ENCODE measurements at places on chromosomes 11 and 22.

DNA sequence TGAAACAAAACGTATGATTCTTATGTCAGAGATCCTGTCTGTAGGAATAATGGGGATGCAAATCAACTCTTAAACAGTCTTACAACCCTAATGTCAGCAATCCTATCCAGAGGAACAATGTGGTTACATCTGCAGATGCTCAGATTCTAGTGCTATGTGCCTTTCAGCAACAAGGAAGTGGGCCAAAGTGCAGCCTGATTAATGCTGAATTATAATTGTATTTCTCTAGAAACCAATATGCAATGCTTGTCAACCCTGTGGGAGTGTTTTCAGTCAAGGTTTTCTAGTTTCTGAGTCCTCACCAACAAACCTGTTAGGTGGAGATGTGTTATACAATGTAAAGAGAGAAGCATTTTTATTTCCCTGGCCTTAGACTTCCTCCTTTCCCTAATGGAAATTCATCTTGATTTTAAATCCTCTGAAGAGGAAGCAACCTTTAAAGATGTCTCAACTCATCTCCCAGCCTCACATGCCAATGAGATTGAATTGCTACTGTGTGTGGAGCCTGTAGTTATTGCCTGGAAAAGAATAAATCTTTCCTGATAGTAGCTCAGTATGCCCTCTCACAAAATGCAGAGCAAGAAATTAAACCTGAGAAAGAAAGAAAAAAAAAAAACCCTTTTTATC, 26.2 kb upstream of the TMEM123 start:
- DNase-seq, result no peak

- DNase-seq, result no peak
These were observed 102.4 kb downstream of the WT1 start for GRCh38 chr11:32332990-32333319.

DNA sequence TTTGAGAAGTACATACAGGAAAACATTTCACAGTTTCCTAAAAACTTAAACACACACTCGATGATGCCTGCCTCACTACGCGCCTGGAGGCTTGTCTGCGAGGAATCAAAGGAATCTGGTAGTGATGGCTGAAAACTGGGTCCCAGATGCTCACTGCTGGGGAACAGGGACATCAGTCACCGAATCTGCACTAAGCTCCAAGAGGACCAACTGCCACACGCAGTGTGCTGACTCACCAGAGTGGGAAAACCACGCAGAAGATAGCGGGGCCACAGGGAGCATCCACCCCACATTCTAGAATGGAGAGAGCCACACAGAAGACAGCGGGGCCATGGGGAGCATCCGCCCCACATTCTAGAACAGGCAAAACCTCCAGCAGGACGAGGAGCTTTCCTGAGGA, 24.3 kb upstream of the MOB2 start:
- no peak for DNase-seq

GRCh38 chr11:123580557-123581275, 73.7 kb downstream of the SCN3B start:
- DNase-seq, result peak; percentile 79

DNA sequence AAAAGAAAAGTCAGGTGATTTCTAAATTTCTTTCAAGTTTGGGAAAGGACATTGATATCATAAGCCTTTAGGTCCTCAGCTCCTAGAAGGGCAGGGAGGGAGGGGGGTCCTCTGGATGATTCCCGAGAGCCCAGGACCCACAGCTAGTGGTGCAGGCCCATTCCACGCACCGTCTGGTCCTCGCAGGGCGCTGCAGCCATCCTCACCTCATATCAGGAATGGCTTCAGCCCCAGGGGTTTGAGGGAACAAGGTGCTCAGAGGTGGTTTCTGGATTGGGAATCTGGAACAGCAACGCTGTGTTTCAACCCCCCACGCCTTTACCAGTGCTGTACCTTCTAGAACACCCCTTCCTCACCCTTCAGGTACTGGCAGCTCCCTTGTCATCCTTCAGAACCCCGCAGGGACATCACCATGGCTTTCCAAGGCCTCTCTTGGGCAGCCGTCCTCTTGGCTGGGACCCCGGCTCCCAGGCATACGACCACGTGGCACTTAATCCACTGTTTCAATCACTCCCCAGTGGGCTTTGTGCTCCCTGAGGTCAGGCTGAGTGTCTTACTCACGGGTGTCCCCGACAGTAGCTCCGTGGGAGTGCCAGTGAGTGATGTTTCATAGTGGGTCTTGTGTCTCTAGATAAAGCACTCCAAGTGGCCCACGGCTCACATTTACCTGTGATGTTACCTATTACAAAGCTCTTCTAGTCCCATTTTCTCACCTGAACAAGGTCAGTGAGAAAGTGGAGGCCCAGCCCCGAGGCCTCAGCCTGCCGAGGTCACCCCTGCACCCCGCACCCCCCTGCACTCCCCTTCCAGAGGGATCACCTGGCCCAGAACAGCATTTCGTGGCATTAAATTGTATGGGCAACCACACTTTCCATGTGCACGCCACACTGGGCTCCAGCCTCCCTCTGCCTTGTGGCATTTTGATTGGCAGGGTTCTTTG, 93.9 kb downstream of the MORC2 start:
- DNase-seq, result no peak

DNA sequence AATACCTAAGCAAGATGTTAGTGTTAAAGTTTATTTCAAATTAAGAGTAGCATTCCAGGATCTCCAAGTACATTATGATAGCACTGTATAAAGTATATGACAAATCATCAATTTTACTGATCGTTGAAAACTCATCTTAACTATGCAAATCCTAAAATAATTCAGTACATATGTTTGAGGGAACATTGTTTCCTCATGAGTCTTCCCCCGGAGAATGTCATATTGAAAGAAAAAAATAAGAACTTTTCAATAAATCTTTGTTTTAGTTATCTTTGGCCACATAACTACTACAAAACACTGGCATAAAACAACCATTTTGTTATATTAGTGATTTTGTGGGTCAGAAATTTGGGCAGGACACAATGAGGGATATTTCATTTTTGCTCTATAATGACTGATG, 135.4 kb downstream of the METTL15 start:
- no peak for DNase-seq

DNA sequence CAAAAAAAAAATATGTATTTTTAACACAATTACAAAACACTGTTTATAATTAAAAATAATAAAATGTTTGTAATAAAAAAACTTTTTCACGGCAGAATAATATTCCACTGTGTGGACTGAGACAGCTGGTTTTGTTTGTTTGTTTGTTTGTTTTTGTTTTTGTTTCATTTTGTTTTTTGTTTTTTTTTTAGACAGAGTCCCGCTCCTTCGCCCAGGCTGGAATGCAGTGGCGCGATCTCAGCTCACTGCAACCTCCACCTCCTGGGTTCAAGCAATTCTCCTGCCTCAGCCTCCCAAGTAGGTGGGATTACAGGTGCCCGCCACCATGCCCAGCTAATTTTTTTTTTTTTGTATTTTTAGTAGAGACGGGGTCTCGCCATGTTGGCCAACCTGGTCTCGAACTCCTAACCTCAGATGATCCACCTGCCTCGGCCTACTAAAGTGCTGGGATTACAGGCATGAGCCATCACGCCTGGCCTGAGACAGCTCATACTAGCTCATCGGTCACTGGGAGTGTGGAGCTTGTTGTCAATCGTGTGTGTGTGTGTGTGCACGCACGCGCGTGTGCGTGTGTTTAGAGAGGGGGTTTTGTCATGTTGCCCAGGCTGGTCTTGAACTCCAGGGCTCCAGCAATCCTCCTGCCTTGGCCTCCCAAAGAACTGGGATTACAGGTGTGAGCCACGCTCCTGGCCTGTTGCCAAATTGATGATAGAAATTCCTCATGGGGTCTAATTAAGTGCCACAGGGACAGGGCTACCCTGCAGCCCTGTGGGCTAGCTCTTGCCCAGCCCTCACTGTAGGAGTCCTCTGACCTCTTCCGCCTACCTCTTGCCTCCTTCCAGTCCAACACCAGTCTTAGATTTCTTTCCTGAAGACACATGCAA, 7.2 kb upstream of the AIFM3 start:
- no peak for DNase-seq

DNA sequence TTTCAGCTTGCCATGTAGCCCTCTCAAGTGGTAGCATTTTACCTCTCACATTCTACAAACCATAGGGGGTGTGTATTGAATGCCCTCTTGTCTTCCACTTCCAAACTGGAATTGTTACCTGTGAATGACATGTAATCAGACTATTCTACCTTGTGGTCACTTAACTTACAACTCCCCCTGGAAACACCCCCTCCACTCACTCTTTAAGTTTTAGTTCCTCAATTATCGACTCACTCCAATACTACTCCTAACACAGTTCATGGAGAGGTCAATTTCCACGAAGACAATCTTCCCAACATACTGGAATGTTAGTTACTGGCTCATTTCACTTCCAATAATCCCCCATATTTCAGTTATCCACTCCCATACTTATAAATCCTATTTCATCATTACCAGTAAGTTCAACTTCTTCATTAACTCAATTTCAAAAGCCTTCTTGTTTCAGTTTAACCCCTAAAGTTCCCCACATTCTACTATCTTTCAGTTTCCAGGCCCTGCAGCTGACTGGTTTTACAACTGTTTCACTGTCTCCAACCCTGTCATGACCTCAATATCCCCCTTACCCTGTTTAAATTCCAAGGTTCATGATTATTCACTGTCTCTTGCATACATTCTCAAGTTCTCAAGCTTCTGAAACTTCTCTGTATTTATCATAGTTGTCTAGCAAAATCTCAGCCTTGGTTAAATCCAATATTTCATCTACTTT, 92.5 kb downstream of the C11orf87 start:
- no peak for DNase-seq

DNA sequence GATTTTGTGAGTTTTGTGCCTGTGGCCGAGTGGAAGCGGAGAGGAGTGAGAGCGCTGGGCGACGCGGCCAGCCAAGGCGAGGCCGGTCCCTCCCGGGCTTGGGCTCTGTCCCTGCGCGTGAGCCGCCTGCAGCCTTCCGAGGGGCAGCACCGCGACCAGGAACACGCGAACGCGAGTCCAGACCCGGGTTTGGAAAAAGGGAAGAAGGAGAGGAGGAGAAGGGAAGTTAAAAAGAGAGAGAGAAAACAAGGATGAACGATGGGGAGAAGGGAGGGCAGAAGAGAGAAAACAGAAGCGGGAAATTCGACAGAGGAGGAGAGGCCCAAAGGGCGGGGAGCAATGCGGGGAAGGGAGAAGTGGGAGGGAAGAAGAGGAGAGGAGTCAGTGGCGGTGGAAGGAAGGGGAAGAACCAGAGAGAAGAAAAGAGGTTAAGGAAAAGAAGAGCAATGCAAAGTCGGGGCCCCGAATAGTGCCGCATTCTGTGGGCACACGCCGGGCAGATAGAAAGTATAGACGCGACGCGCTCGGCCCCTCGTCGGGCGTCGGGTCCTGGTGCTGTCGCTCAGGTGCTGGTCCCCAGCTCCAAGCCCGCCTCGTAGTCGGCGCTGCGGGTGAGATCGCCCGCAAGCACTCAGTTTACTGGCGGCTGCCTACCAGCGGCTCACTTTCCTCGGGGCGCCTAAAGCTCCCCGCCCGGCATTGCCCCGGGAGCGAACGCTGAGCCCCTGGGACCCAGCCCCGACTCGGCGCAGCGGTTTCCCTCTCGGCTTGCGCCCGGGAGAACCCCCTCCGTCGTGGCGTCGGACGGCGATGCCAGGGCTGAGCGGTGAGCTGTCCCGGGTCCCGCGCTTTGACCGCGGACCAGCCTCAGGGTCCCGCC, 2.8 kb upstream of the BARX2 start:
- DNase-seq, result peak; percentile 69

GRCh38 chr11:2342981-2343380, 34.1 kb upstream of the CD81 start:
- no peak for DNase-seq

DNA sequence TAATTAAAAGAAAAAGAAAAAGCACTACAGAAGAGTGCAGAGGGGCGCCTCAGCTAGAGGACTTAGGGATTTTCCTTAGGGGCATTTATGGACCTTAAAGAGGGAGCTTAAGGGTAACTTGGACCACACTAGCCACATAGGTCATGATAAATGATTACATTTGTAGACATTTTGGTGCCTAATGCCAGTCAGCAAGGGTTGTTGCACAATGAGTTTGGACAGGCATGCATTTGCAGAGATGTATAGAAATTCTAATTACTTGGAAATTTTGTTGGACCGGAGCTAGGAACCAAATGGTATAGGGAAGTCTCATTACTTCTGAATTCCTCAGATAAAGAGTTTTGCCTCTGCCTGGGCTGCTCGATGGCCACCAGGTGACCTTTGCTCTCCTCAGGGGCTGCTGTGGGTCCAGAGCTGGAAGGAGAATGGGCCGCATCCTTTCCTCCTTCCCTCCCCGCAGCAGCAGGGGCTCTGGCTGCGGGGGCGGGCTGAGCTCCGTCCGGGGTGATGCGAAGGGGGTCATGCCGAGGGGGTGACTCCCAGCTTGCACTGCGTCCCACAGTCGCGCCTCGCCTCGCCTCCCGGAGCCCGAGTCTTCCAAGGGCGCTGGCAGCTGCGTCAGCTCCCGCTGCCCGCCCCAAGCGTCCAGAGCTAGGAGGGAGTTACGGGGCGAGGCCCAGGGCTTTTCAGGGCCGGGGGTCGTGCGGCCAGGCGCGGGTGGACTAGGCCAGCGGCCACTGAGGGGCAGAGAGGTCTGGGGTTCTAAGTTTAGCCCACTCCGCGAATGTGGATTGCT, 20.3 kb upstream of the MALAT1 start:
- DNase-seq, result peak; percentile 71

DNA sequence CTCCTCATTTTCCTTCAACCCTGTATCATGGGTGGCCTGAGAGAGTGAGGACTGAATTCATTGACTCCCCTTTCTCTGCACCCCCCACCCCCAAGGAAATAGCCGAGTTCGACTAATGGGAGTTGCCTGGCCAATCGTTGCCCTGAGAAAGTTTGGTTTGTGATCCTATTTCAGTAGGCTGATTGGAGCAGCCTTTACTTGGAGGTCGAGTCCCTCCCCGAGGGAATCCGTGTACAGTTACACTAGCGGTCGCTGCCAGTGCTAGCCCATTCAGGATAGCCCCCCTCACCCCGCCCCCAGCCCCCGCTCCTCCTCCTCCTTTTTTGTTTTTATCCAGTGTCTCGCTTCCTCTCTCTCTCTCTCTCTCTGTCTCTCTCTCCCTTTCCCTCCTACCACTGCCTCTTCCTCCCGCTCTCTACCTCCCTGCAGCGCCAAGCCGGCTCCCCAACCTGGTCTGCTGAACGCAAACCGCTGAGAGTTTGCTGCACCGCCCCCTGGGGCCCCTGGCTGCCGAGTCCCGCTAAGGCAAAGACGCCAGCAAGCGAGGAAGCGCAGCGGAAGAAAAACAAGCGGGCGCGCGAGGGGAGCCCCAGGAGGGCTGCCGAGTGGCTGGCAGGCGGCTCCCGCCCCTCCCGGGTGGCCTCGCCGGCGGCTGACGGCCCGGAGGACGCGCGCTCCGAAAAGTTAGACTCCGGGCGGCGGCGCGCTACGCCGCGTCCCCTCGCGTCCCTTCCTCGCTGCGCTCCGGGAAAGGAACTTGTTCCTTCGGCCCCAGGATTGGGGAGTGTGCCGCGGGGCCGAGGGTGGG, at the start of gene GRAMD1B:
GRAMD1B (plus strand) TSS at position 357 of the 808 bp plus-strand sequence. CDS start 524 bp downstream, outside the sequence.
- peak; percentile 91 for DNase-seq

Data from retina (tissue), 1 donor.